ENCODE measurements at places on chromosomes 2 and 18.

GRCh38 chr2:101644842-101645383, 52.6 kb upstream of the MAP4K4 start:
- no peak for DNase-seq

DNA sequence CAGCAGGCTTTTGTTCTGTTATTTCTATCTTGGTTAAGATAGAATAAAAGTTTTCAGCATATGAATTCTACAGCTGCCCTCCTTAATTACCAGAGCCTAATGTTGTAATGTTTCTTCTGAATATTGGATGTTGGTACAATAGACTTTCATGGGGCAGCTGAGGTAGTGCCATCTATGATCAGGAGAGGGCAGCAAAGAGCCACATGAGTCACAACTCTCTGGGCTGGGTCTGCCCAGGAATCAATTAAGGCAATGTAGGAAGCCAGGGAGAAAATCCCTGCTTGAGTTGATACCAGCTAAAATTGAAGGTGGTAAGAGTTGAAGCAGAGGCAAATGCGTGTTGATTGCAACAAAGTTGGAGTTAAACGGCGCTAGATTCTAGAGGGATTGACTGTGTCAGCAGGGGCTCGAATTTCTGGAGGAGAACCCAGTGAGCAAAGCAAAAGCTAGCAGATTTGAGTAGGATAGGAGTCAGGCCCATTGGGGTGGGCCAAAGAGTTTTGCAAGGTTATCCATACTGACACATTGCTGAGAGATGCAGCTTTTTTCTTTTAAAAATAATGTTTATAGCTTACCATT, 10.6 kb upstream of the MC5R start:
- peak; percentile 23 for DNase-seq

DNA sequence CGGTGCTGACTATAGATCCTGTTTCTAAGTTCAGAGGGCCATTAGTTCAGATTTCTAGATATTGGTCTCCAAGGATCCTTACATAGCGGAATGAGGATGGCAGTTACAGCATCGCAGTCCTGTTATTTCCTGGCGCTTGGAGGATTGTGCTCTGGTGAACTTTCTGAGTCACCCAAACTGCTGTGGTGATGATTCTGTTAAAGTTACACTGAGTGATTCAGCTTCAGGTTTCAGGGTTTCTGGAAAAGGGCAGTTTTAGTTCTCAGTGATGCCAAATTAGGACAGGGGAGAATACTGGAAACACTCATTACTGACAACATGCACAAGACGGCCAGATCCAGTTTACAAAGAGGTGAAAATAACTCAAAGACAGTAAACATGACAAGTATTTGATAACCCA, 52.1 kb upstream of the ANKRD62 start:
- DNase-seq, result no peak

DNA sequence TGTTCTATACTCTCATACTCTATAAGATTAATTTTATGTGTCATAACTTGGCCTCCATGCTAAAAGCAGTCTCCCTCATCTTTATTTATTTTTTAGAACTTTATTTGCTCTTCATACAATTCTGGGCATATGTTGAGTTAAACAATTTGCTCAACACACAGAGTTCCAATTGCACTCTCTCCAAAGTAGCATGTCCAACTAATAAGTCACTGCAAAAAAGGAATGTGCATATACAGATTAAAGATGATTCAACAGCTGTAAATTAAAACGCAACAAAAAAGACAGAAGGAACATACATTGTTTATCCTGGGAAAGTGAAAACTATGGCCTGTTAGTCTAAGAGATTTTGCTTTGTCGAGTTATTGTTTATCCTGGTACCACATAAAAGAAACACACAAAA, 277.7 kb upstream of the ACVR2A start:
- no peak for DNase-seq

DNA sequence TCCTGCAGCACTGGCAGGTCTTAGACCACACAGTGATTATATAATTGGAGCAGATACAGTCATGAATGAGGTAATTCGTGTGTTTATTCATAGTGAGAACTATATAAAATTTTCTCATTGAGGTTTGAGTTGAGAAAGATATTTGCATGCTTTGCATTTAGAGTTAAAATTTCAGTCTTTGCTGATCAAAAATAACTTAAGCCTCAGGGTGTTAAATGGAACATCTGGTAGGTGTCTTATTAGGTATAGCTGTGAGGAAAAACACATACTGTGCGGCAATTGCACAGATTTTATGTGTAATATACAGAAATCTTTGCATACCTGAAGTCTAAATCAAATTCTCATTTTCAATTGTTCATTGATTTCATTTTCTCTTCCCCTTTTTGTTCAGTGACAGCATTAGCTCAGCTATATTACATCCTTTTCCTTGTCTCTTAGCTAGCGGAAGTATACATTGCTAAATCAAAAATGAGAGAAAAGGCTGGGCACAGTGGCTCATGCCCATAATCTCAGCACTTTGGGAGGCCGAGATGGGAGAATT, 21.2 kb downstream of the GORASP2 start:
- no peak for DNase-seq

DNA sequence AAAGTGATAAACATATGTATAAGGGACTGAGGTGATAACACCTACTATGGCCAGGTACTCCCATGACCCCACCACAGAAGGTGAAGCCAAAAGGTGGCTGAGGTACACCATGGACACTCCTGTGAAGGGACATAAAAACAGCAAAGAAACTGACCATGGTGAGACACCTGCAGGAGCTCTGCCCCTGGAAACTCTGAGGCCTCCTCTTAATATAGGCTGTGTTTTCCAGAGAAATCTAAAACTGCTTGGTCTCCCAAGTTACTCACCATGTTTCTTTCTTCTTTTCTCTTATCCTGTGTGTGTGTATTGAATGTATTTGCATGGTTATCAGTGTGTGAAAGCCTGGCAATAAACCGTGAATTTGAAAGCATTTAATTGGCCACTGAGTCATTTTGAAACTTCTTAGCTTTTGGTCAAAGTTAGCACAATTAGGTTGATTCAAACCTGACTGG, 739.3 kb upstream of the GCFC2 start:
- DNase-seq, result no peak

DNA sequence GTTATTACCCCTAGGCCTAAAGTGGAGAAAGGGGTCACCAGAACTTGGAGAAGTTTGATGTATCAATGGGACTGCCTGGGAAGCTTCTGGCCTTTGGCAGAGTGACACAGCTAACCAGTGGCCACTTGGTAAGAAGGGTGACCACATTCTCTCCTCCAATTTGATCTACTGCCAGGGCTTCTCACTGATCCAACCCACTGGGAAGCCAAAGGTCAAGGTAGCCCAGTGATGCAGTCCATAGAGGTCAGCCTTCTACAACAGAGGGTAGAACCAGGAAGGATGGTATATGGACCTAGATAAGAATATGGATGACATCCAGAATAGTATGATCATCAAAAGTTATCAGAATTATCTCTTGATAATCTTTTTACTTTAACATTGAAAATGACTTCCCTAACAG, 493.6 kb downstream of the NYAP2 start:
- DNase-seq, result no peak

DNA sequence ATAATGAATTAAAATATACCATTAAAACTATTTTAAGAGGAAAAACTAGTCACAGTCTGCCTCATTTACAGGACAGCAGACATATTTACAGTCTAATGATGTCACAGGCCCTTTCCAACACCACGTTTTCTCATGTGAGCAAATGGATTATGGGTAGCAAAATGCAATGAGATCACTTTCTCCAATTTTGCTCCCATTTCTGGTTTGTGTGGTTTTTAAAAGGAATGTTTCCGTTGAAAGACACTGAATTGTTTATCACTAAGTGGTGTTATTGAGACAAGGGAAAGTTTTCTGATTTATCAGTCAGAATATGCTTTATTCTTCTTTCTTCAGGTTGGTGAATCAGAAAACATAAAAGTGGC, 11.4 kb upstream of the NR4A2 start:
- DNase-seq, result no peak

GRCh38 chr18:23313379-23313778, 139.7 kb upstream of the RIOK3 start:
- no peak for DNase-seq

GRCh38 chr2:232592772-232593395, 40.5 kb upstream of the EFHD1 start:
- no peak for DNase-seq

DNA sequence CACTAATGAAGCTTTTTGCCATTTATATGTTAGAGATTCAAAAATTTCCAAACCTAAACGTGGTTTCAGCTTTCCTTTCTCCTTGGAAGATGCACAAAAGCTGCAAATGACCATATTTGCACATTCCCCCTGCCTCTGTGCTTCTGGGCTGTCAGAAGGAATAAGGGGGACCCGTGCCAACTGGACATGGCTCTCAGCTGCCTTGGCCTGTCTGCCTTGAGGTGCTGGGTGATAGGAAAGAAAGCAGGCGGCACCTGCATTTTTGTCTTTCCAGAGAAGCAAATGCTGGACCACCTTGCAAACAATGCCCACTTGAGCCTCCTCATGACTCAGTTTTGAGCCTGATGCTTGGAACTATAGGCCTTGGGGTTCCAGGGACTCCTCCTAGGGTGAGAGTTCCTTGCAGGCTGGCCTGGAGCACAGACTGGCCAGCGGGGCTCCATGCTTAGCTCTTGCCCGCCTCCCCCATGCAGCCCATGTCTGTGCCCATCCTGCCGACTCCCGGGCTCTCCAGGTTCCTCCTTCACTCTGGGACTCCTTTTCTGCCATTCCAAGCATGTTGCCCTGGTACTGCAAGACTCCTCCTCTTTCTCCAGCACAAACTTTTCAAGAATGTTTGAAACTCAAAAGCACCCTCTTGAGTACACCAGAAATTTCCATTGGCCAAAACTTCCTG, 109.0 kb upstream of the EPAS1 start:
- DNase-seq, result no peak

- DNase-seq, result no peak
Observed at GRCh38 chr2:114316532-114317300, 125.7 kb upstream of the DPP10 start.

- DNase-seq, result no peak
Observed at GRCh38 chr2:111185361-111186022, 64.8 kb downstream of the BCL2L11 start.

- no peak for DNase-seq
Observed at GRCh38 chr2:12096051-12096787, 349.8 kb downstream of the LPIN1 start.

DNA sequence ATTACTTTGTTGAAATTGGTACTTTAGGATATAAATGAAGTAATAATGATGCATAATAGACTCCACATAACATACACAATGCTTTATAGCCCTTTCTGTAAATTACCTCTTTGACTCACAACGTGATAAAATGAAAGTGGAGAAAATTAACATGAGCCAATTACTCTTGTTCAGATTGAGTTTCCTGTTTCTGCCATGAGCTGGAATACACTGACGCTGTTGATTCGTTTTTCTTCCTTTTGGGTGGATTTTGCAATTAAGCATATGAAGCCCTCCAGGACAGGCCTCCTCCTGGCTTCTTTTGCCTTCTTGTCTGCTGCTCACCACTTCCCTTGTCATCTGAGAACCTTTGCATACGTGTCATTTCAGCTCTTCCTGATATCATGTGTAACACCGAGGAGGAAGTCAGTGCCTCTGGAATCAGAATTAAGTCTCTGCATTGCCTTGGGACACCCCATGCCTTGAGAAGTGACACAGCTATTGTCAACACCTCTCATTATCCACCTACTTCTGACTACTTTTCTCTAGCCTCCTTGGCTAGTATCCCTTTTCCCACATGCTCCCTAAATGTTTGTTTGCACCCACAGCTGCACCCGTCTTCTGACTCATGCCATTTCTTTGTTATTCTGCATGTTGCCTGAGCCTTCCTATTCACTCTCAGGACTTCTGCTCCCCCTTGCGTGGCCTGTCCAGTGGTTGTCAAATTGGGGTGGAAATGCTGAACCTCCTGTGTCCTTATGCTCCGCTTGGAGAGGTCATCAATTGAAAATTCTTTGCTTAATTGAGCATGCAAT, 134.1 kb downstream of the FMNL2 start:
- no peak for DNase-seq

DNA sequence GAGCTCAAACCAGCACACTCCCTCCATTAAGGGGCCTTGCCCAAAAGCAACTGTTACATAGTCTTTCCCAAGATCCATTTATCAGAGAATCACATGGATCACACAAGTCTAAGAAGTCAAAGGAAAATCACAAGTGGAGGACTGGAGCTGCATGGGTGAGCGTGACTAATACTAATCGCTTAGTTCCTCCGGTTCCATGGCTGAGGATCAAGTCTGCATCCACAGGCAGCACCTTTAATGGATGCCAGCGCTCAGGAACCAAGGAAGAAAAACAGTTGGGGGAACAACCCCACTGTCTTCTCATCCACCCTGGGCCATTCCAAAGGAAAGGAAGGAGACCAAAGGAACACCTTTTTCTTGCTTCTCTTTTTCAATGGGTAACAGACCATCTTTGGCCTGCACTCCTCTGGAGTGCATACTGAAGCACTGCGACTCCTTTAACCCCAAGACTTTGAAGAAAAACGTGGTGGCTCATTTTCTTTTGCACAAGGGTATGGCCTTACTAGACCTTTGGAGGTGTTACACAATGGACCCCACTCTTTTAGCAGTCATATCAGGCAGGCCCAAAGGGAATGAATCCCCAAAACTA, 9.2 kb upstream of the WDR33 start:
- no peak for DNase-seq

DNA sequence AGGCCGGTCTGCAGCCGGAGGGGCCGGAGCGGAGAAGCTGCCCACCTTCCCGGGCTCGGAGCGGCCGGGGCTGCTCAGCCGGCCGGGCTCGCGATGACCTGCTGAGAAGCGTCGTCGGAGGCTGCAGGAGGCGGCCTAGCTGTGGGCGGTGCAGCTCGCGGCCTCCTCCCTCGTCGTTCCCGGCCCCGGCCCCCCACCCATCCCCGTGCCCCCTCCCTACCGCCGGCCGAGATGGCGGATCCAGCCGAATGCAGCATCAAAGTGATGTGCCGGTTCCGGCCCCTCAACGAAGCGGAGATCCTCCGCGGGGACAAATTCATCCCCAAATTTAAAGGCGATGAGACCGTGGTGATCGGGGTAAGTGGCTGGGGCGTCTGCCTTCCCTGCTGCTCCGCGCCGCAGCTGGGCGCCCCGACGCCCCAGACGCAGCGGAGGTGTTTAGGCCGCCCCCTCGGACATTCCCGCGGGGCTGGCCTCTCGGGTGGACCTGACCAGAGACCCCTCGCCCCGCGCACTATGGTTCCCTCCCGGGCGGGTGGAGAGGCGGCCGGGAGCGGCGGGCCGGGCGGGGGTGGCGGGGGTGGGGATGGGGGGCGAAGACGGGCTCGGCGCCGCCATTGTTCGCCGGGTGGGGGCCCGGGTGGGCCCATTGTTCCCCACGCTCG, 492 bp downstream of the KIF5C start:
- DNase-seq, result no peak

DNA sequence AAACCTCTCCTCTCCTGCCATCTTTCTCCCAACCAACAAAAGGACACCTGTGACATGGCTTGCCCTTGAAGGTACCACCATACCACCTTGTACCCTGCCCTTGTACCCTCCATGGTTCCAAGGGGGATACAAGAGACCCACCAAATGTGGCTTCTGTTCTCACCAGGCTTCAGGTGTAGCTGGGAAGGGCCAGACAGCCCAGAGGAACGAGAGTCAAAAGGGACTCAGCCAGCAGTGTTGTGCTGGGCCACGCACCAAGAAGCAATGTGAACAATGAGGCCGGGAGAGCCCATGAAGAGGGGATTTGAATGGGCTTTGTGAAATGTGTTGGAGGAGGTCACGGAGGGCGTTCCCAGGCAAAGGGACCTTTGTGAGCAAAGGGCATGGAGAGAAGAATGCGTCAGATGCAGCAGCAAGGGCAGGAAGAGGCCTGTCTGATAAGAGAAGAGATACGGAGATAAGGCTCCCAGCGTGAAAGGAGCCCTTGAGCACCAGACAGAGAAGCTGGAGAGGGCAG, 48.6 kb downstream of the PLB1 start:
- peak; percentile 49 for DNase-seq

Data from central memory CD4-positive, alpha-beta T cell (primary cell).